ENCODE measurements at places on chromosomes 3 and 15. TPM values are rescaled to one million over a fixed set of nuclear protein-coding genes. Genes with fewer than 3 reads are reported as not detected.

The MCF2L2 gene
- 0.53 TPM for total RNA-seq

The SLC35G2 gene
- total RNA-seq, result 21.9 TPM

The NR2E3 gene
- total RNA-seq, result 0.27 TPM

The MME gene
- 25.8 TPM for total RNA-seq

The SYNPR gene
- not detected for total RNA-seq

The SPESP1 gene
- total RNA-seq, result 2.1 TPM
